ENCODE measurements at places on chromosomes 2 and 18. TPM values are rescaled to one million over a fixed set of nuclear protein-coding genes. Genes with fewer than 3 reads are reported as not detected.

- H3K4me3 ChIP-seq, result peak within 1 kb of the TSS; percentile 60
- peak within 1 kb of the TSS; percentile 88 for H3K27ac ChIP-seq
- peak; percentile 90 for DNase-seq
- H3K36me3 ChIP-seq, result no peaks in the 10 kb centered on the region
Measured at GRCh38 chr2:73112913-73113854, at the start of gene RAB11FIP5. RAB11FIP5 (minus strand) TSS chr2:73112948; CDS start chr2:73112777, 171 bp downstream.

- peaks cover 4% of the 10 kb centered on the region for H3K36me3 ChIP-seq
- no peak overlapping the region for H3K27ac ChIP-seq
- H3K4me3 ChIP-seq, result no peak overlapping the region
- H3K4me1 ChIP-seq, result peaks cover 69% of the 10 kb centered on the region
- DNase-seq, result no peak
Measured at GRCh38 chr18:9931146-9931545, 17.3 kb downstream of the VAPA start.

DNA sequence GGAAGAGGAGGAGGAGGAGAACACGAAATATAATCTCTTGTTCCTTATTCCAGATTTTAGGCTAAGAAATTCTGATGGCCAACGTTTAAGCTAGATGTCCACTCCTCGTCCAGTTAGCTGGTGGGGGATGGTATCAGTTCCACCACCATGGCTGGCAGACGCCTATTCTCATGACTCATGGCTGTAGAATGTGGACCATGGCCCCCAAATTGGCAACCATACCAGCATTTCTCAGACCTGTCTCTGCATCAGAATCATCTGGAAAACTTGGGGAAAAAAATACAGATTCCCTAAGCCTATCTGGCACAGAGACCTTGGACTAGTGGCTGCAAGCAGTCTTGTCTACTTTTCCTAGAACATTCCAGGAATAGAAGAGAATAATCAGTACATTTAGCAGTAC lies 267.7 kb upstream of the SIX2 start:
- H3K27ac ChIP-seq, result no peak overlapping the region
- no peaks in the 10 kb centered on the region for H3K4me1 ChIP-seq

DNA sequence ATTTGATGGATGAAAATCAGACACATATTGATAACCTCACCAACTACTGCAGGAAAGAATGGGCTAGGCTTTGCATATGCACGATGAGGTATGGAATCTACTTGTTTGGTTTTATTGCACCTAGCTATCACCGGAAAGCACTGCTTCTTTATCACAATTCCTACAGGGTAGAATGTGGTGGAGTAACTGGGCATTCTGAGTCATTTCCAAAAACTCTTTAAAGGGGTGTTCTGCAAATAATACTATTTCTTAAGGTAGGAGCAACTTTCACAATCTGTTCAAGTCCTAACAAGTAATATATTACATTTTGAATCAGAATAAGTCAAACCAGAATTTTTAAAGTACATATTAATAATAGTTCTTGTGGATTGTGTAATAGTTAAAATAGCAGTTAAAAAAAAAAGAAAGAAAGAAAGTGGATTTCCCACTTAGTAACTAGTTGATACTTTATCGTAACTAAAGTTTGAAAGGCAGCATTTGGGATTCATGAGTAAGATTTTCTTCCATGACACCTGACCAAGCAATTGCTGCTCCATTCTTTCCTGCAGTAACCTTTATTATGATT lies 40.5 kb downstream of the INO80C start:
- H3K27me3 ChIP-seq, result no peaks in the 10 kb centered on the region
- no peak overlapping the region for H3K4me3 ChIP-seq
- peak overlapping the region; percentile 65 for H3K27ac ChIP-seq
- no peaks in the 10 kb centered on the region for H3K36me3 ChIP-seq
- H3K4me1 ChIP-seq, result no peaks in the 10 kb centered on the region
- no peak for DNase-seq

GRCh38 chr2:168216351-168217005 lies 30.9 kb downstream of the STK39 start:
- peaks cover 3% of the 10 kb centered on the region for H3K4me1 ChIP-seq
- no peak overlapping the region for H3K4me3 ChIP-seq
- no peaks in the 10 kb centered on the region for H3K36me3 ChIP-seq
- no peaks in the 10 kb centered on the region for H3K27me3 ChIP-seq
- DNase-seq, result no peak
- peak overlapping the region; percentile 7 for H3K27ac ChIP-seq

- no peaks in the 10 kb centered on the region for H3K27me3 ChIP-seq
- H3K4me3 ChIP-seq, result no peak overlapping the region
- no peaks in the 10 kb centered on the region for H3K4me1 ChIP-seq
- H3K36me3 ChIP-seq, result no peaks in the 10 kb centered on the region
- H3K27ac ChIP-seq, result no peak overlapping the region
- no peak for DNase-seq
Measured at GRCh38 chr2:56981554-56981953, 797.8 kb downstream of the CCDC85A start.

DNA sequence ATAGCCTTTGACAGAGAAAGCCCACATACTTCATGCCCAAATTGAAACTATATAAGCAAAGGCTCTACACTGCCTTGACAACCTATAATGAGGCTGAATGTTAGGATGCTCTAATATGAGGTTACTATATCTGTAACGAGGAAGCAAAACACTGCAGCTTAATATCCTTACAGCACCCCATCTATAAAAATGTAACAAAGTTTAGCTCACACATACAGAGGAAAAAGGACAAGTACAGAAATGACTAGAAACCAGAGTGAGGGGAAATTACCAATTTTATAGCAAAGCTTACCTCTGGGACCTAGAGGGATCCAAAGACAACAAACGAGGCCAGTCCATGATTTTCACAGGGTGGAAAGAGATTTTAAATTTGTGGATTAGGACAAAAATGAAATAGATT lies 138.5 kb downstream of the COL4A4 start:
- H3K36me3 ChIP-seq, result no peaks in the 10 kb centered on the region
- no peaks in the 10 kb centered on the region for H3K27me3 ChIP-seq
- no peak for DNase-seq
- no peak overlapping the region for H3K4me3 ChIP-seq
- H3K4me1 ChIP-seq, result no peaks in the 10 kb centered on the region
- no peak overlapping the region for H3K27ac ChIP-seq

GRCh38 chr2:38598991-38599295 lies 3.8 kb downstream of the HNRNPLL start:
- H3K36me3 ChIP-seq, result no peaks in the 10 kb centered on the region
- no peak for DNase-seq
- H3K4me1 ChIP-seq, result peaks cover 57% of the 10 kb centered on the region
- no peaks in the 10 kb centered on the region for H3K27me3 ChIP-seq

GRCh38 chr2:54052825-54053718 lies 62.3 kb upstream of the ACYP2 start:
- no peaks in the 10 kb centered on the region for H3K36me3 ChIP-seq
- H3K4me3 ChIP-seq, result no peak overlapping the region
- H3K4me1 ChIP-seq, result no peaks in the 10 kb centered on the region
- H3K27me3 ChIP-seq, result no peaks in the 10 kb centered on the region

GRCh38 chr18:48475635-48476549 lies 62.9 kb upstream of the CTIF start:
- H3K27ac ChIP-seq, result no peak overlapping the region
- H3K4me1 ChIP-seq, result peaks cover 4% of the 10 kb centered on the region
- DNase-seq, result no peak
- H3K36me3 ChIP-seq, result no peaks in the 10 kb centered on the region
- H3K27me3 ChIP-seq, result no peaks in the 10 kb centered on the region

GRCh38 chr18:46939337-46939963 lies 22.0 kb downstream of the KATNAL2 start:
- no peaks in the 10 kb centered on the region for H3K36me3 ChIP-seq
- H3K27me3 ChIP-seq, result no peaks in the 10 kb centered on the region
- H3K4me3 ChIP-seq, result no peak overlapping the region
- H3K27ac ChIP-seq, result no peak overlapping the region
- no peak for DNase-seq
- H3K4me1 ChIP-seq, result no peaks in the 10 kb centered on the region

DNA sequence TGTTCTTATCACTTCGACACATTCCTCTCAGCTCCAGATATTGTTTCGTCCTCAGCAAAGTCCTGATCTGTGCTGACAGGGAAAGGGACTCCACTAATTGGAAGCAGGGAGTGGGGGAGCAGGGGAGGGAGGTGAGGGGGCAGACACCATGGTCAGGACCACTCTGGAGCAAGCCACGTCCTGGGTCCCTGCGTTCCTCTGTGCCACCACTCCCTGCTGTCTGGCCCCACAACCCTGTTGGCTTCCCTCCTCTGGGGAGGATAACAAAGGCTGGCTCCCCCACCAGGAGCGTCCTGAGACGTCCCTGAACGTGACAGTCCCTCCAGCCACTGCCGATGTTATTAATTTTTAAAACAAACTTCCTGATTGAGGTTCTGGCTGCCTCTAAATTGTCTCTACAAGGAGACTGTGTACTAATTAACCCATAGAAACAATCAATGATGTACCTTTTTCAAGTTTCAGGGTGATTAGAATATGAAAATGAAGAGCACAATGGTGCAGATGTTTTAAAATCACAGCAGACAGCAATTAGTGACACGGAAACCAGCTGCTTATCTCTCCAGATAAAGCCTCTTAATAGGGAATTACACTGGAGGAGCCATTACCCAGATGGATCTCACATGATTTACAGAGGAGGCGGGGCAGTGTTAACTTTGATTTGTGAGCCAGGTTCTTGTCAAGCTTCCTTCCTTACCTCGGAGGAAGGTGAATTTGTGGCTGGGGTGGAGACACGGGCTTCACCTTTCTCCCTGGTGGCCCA lies 257.5 kb downstream of the SETBP1 start:
- no peak for DNase-seq
- no peak overlapping the region for H3K4me3 ChIP-seq
- H3K4me1 ChIP-seq, result peaks cover 45% of the 10 kb centered on the region
- H3K27ac ChIP-seq, result no peak overlapping the region
- no peaks in the 10 kb centered on the region for H3K36me3 ChIP-seq

Gene SERPINB4
- total RNA-seq, result not detected

Gene GBX2
- not detected for total RNA-seq

Gene FRZB
- 10.3 TPM for total RNA-seq

Gene RESP18
- total RNA-seq, result not detected

Gene HTR2B
- total RNA-seq, result 13.0 TPM

Gene SPP2
- not detected for total RNA-seq

Gene CFAP65
- not detected for total RNA-seq

Gene OSBPL1A
- 110 TPM for total RNA-seq
